Posterior vena cava (tissue), 2 donors: ENCODE measurements at places on chromosomes 11 and 22.
A peak's percentile ranks its signal among the peaks of the same experiment; 100 is the strongest.

DNA sequence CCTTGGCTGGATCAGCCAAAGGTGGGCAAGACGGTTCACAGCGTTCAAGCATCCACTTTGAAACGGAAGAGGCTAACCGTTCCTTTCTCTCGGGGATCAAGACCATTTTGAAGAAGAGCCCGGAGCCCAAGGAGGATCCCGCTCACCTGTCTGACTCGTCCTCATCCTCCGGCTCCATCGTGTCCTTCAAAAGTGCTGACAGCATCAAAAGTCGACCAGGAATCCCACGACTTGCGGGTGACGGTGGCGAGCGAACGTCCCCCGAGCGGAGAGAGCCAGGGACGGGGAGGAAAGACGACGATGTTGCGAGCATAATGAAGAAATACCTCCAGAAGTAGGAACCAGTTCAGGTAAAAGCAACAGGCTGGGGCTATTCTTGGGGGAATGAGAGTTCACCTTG lies 141.9 kb upstream of the SEZ6L start:
- DNase-seq, result no peak

GRCh38 chr11:100823360-100823759 lies 136.3 kb downstream of the ARHGAP42 start:
- DNase-seq, result no peak

DNA sequence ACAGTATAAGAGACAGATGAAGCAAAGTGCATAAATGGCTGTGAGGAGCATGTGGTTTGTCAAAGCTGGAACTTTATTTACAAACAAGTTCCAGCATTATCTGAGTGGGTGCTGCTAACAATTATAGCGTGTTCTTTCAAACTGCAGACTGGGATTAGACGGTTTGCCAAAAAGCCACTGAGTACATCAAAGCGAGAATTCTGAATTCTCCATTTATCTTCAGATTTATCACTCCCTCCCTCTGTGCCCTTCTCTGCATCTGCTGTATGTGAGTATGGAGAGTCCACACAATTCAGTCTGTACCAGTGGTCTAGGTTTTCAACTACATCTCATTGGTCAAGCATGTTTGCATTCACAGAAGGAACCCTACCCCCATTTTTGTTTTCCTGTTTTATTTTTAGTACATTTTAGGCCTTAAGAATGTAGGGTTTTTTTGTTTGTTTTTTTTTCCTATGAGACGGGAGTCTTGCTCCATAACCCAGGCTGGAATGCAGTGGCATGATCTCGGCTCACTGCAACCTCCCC lies 18.1 kb upstream of the INCENP start:
- DNase-seq, result no peak

- DNase-seq, result peak; percentile 80
Observed at GRCh38 chr11:84720706-84721402, 906.3 kb downstream of the DLG2 start.

- DNase-seq, result no peak
Observed at GRCh38 chr11:3942956-3943497, 87.6 kb downstream of the STIM1 start.
